ENCODE measurements at places on chromosomes 6 and 20.

DNA sequence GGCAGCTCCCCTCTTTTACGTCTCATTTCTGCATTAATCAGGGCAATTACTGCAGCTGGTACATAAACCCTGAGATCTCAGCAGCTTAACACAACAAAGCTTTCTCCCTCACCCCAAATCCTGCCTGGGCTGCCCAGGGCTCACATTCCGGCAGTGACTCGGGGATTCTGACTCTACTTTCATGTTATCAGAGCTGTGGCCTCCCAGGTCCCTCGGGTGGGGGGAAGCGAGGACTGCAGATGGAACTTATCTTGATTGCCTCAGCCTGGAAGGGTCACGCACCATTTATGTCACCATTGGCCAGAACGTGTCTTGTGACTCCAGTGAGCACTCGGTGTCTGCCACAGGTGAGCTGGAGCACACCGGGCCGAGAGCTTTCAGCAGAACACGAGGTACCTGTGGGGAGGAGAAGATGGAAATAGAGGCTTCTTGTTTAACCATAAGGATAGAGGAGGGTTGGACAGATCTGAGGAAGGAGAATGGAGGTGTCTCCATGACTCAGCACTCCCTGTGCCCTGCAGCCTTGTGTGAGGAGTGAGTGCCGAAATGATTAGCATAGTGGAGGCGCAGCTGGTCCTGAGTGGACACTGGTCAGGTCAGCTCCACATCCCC lies 88.5 kb upstream of the EXOC2 start:
- no peak for DNase-seq

- no peak for DNase-seq
Measured at GRCh38 chr20:51886341-51886740, 84.0 kb upstream of the SALL4 start.

DNA sequence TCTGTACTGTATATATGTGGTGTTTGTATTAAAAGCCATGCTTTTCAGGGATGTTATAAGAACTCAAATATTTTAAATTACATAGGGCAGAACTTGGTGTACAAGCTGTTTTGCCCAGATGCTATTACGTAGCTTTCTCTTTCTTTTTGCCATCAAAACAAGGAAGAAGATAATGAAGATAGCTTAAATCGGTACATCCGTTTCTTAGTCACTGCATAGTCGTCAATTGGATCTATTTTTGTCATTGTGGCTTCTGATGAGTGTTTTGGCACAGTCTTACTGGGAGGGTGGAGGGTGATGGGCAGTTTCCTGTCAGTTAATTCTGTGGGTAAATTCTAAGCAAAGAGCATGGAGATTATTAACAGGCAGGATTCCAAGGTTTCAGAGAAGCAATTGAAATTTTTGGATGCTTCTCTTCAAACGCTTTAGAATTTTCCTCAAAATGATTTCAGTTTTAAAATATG lies 649.1 kb upstream of the GJE1 start:
- no peak for DNase-seq

DNA sequence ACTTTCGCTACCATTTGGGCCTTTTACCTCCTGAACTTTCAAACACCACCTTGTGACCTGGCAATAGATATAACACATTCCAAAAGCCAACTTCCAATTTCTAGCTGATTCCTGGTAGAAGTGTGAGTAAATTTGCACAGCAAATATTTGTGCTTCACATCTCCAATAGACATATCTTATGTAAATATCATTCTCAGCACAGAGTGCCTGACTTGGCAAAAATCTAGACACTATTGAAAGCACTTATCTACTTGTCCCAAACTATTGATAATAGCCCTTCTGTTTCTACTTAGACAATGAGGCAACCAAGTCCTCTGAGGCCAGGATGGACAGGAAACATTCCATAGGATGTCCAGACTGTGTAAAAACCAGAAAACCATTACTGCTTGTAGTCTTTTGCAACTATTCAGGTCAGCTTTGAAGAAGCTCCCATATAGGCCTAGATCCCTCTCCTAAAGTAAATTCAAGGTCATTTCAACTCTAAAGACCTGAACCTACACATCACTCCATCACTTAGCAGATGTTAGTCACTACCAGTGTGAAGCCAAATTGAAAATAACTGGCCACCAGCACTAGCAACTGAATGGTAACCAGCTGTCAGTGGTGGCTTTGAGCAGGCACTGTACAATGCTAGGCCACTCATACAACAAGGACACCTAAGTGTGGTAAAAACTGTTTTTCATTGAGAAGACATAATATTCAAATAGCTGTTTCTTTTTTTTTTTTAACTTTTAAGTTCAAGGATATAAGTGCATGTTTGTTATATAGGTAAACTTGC lies 95.3 kb upstream of the RSPO3 start:
- no peak for DNase-seq

- DNase-seq = no peak
Measured at GRCh38 chr6:109087661-109088264, 6.9 kb downstream of the SESN1 start.

- DNase-seq = no peak
Measured at GRCh38 chr6:35495258-35496035, 1.4 kb downstream of the TEAD3 start.

GRCh38 chr20:53660078-53660909 lies 66.7 kb upstream of the ZNF217 start:
- no peak for DNase-seq

- no peak for DNase-seq
Measured at GRCh38 chr20:62567246-62568044, 74.9 kb upstream of the SLCO4A1 start.

DNA sequence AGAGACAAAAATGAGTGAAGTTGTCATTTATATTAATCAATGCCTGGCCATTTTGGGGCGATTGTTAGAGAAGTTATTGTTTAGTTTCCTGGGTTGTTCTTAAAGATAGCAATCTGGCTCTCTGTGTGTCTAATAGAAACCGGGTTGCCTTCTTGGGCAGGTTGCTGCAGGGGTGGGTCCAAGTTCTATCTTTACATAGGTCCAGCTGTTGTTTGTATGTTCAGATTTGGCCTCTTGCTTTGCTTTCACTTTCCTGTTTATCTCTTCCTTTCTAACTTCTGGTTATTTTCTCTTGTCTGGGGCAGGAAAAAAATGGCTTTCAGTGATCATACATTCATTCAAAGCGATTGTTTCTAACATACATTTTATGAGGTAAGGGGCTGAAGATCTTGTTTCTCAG lies 128.4 kb upstream of the NOX3 start:
- DNase-seq = no peak

- DNase-seq = no peak
Measured at GRCh38 chr20:18748987-18749386, 64.6 kb upstream of the SCP2D1 start.

DNA sequence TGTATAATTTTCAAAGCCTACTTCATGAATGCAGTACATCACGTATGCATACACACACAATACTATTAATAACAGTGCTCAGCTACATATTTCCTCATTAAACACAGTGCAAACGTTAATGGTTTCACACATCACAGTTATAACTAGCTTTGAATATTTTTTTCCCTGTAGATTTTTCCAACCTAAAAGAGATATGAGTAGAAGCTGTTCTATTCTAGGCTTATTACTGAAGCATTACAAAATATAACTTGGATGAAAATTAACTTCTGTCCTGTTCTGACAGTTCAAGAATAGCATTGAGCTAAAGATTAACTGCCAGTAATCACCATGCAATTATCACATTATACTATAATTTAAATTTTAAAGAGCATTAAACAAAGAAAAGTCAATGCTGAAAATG lies 6.2 kb downstream of the LMBRD1 start:
- no peak for DNase-seq

GRCh38 chr20:63957004-63957689 lies 931 bp upstream of the UCKL1 start:
- peak; percentile 53 for DNase-seq

DNA sequence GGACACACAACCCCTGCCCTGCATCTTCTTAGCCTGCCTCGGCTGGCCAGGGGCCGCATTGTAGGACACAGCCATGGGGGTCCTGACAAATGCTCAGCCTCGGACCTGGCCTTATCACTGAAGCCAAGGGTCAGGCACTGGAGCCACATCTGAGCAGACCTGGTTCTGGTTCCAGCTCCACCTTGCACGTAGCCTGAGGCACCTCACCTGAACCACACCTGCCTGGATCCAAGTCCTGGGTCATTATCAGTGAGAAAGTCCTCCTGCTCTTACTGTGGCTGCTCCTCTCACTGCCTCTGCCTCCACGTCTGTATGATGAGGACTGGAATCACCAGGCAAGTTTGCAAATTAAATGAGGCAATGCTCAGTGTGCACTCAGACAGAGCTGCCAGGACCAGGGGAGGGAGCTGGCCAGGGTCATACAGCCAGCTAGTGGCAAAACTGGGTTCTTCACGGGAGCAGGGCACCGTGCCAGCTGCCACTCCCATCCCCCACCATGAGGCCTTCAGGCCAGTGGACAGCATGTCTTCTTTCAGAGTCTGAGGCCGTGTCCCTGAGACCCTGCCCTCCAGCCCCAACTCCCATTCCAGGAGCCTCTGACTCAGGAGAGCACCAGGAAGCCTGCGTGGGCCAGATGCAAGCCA lies 40.2 kb downstream of the MRPL14 start:
- DNase-seq = no peak

GRCh38 chr6:147447835-147448611 lies 60.5 kb upstream of the SAMD5 start:
- DNase-seq = no peak

GRCh38 chr6:133553652-133554051 lies 312.5 kb downstream of the EYA4 start:
- peak; percentile 43 for DNase-seq

DNA sequence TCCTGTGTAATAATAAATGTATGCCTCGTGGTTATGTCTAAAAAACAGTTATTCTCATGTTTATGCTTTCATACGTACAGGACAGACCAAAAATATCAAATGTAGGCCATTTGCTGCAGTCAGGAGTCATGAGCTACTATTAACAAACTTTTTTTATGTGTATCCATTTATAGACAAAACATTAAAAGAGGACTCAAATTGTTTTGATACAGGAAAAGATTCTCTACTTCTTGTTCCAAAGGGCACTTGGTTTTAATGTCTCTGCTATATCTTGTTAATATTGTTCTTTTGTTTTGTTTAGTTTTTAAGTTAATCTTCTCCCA lies 155.2 kb downstream of the ZDHHC14 start:
- DNase-seq = no peak

- DNase-seq = no peak
Measured at GRCh38 chr6:20715135-20715806, 181.0 kb downstream of the CDKAL1 start.

DNA sequence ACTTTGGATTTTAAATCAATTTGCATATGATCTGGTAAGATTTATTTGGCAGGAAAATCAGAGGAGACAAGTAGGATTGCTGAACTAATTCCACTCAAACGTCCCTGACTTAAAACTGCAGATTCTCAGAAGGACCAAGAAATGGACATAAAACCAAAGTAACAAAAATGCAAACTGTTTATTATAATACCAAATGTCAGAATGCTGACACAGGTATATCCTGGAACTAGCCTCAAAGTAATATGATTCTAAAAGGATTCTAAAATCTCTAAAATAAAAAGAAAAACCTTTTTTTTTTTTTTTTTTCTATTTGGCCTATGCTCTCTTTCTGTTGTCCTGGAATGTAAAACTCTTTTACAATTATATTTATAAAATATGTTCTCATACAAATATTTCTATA lies 74.4 kb upstream of the BTBD3 start:
- DNase-seq = no peak

- no peak for DNase-seq
Measured at GRCh38 chr6:159700970-159701369, 7.9 kb upstream of the SOD2 start.

DNA sequence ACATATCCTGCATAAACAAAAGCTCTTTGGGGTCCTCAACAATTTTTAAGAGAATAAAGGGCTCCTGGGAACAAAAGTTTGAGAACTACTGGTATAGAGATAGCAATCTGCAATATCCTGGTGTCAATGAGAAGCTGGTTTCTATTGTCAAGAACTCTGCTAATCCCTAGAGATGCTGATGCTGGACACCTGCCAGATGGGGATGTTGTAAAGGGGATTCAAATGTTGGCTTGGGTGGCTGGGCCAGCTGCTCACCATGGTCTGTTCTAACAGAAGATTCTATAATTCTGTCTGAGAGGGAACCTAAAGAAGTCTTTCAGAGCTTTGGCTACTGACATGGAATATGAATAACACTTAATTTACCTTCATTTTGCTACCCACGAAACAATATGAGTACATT lies 137.8 kb downstream of the BTBD9 start:
- no peak for DNase-seq

DNA sequence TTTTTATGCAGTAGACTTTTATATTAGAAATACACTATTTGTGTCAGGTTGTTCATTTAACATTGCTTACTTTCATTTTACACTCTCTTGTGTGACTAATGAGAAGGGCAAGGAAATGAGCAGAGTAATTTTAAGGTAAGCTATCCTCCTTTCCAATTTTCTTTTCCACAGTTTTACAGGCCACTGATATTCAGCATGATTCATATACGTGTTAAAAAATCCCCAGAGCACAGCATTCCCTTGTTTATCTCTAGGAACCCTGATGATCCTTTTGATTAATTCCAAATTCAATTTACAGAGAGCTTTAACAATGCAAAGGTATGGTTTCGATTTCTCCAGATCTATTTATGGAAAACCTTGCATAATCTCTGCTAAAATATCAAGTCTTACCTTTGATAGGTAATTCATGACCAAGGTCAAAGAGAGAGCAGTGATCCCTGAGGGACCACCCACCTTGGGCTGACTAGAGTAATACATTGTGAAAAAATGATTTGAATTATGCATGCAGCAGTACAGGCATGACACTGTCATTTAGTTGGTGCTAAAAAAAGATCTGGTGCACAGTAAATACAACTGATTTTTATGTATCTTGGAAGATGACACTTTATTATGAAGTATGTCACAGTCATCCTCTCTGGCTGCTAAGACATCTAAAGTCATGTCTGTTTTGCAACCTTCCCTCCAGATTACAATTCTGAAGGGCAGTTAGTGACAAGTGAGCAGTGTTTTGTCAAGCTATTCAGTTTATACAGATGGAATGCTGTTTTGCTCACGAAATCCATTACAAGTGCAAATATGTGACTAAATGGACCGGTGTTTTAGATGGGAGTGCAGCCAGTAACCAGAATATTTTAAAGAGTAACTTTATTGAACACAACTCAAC lies 736.6 kb downstream of the EPHA7 start:
- no peak for DNase-seq

GRCh38 chr6:42929821-42930360 lies 611 bp downstream of the CNPY3 start:
- no peak for DNase-seq

- DNase-seq = no peak
Measured at GRCh38 chr20:9705722-9706476, 133.0 kb downstream of the PAK5 start.

- DNase-seq = no peak
Measured at GRCh38 chr20:54155736-54156317, 18.0 kb downstream of the CYP24A1 start.

- no peak for DNase-seq
Measured at GRCh38 chr20:8434326-8434876, 302.3 kb downstream of the PLCB1 start.

- DNase-seq = no peak
Measured at GRCh38 chr6:4296552-4296951, 161.2 kb upstream of the ECI2 start.

GRCh38 chr6:74044417-74045096 lies 348.6 kb downstream of the CD109 start:
- DNase-seq = no peak

Measured in endothelial cell (in vitro differentiated cells).